ENCODE measurements at places on chromosomes 7 and 10.

DNA sequence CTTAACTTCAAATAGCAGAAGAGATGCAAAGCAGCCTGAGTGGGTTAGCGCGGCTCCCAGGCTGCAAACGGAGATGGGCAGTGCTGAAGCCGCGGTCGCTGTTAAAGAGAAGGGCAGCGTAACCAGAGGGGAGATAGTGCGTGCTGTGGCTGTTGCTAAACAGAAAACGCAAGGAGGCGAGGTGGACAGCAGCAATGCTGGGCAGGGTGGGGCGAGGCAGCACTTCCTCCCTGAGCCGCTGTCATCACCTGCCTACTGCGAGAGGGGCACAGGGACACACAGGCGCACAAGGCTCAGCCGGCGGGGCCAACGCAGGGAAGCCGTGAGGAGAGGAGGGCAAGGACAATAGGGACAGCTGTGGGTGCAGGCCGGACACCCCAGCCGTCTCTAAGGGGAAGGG lies 137.3 kb downstream of the MAD1L1 start:
- no peak for DNase-seq

GRCh38 chr7:92282930-92283329 lies 37.2 kb downstream of the ANKIB1 start:
- DNase-seq: no peak

GRCh38 chr7:66758950-66759628 lies 18.6 kb downstream of the RABGEF1 start:
- DNase-seq: peak; percentile 23

DNA sequence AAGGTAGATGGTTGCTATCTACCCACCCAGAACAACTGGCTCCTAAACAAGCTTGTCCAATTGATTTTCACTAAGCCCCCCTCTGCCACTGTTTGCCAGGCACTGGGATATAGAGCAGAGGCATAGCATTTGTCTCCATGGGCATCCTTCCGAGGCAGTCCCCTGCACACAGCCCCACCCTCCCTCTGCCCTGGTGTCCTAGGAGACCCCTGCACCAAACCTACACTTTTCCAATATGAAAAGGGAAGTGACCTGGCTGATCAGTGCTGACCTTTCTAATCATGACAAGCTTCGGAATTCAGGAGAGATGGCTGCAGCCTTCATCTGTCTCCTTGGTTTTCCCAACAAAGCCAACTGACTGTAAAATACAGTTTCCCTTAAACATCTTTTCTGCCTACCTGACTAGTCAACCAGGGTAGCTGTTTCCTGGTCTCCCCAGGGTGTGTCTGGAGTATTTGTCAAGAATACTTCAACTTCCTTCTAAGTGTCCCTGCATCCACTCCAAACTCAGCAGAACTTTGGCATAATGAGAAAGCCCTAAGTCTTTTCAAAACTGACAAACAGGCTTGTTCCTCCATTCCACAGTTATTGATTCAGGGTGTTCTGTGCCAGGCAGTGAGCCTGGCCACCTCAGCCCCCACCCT lies 7.6 kb upstream of the SLC18A3 start:
- no peak for DNase-seq

- DNase-seq: no peak
Observed at GRCh38 chr10:131537281-131537680, 225.8 kb upstream of the TCERG1L start.

- no peak for DNase-seq
Observed at GRCh38 chr7:124412531-124412930, 353.1 kb downstream of the GPR37 start.

GRCh38 chr10:77566236-77566635 lies 71.4 kb downstream of the KCNMA1 start:
- no peak for DNase-seq

DNA sequence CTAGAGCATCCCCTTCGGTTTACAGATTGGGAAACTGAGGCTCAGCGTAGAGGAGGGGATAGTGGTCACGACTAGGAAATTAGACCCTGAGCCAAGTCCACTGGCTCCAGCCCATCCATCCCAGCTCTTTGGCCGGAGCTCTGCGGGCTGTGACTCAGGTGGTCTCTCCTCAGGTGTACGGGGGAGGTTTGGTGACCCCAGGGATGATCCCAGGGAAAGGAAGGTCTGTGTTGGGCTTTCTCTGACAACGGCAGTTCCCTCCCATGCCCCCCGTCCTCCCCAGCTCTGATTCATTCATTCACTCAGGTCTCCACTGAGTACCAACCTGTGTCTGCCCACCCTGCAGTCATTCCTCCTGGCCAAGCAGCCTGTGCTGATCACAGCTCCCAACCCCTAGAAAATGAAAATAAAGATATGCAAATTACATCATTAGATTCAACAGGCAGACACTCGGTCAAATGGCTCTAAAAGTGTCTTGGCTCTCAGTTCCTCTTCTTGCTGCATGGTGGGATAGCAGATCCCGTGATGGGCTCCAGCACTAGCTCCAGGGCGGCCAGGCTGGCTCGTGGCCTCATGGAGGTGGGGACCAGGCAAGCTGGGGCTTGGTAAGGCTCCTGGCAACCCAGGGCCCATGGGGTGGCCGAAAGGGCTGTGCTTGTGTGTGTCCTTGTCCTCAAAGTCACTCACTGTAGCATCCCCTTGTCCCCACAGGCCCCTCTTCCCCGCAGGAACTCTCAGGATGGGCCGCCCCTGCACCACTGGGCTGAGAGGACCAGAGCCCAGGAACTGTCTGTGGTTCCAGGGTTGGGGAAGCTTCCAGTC lies 37.8 kb downstream of the CLRN3 start:
- peak; percentile 28 for DNase-seq

DNA sequence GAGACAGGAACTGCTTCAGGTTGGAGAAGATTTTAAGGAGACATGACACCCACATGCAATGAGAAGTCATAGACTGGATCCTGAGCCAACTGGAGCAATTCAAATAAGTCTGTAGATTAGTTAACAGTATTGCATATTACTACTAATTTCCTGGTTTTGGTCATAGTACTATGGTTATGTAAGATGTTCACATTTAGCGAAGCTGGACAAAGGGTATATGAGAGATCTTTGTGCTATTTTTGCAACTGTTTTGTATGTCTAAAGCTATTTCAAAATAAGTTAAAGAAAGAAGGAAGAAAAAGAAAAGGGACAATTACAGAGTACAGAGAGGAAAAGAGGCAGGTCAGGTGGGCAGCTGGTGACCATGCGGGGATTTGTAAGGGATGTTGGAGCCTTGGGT lies 116.5 kb upstream of the SVIL start:
- DNase-seq: no peak

- DNase-seq: no peak
Observed at GRCh38 chr10:101329341-101330032, 24.5 kb upstream of the BTRC start.

GRCh38 chr7:151794508-151795167 lies 82.3 kb downstream of the PRKAG2 start:
- no peak for DNase-seq

Measured in CD4-positive, alpha-beta T cell treated with Interleukin-4 for 1 hour (primary cell).